Activated naive CD8-positive, alpha-beta T cell treated with anti-CD3 and anti-CD28 coated beads, Interleukin-2, amount 10 ng/mL, durations not matched to agents 7 days and 5 days (primary cell): ENCODE measurements at places on chromosomes 1 and 21. TPM values are rescaled to one million over a fixed set of nuclear protein-coding genes. Genes with fewer than 3 reads are reported as not detected.

The OPTC gene
- not detected for total RNA-seq

The SLC66A1 gene
- total RNA-seq, result 9.2 TPM

DNA sequence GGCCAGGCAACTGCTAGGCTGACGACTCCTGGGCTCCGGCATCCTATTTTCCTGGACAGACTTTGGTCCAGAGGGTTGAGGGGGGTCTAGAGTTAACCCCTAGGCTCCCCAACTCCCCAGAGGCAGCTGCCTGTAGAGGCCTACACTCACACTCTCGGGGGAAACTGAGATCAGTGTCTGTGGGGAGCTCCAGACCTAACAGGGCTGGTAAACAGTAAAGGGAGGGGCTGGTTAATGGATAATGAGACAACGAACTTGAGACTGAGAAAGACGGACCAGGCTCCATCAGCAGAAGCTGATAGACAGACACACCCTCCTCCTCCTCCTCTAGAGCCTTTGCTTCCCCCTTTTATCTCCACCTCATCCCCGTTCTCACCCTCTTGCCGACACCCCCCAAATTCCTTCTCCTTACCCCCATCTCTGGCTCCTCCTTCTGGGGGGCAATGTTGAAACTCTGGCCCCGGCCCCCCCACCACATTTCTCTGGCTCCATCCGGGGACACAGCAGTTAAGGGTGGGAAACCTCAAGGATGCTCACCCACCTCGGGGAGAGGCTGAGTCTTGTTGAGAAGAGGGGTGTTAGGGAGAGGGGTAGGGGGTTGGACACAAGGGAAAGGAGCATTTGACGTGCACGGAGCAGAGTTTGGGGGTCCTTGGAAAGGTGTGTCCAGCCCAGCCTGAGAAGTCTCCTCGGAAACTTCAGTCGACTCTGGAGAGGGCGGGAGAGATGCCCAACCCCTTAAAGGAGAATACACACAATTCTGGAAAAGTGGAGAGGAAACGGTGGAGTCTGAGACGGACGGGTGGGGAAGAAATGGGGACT lies at the start of gene MTMR11:
MTMR11 (minus strand) TSS at position 710 of the 822 bp plus-strand sequence; CDS start at position 478, 232 bp downstream.
- no peak for DNase-seq
- H3K4me1 ChIP-seq, result peaks cover 28% of the 10 kb centered on the region
- peak within 1 kb of the TSS; percentile 66 for H3K27ac ChIP-seq
- peak within 1 kb of the TSS; percentile 44 for H3K4me3 ChIP-seq
- no peaks in the 10 kb centered on the region for H3K27me3 ChIP-seq

GRCh38 chr21:16192902-16193301 lies 463.1 kb downstream of the USP25 start:
- H3K27ac ChIP-seq, result no peak overlapping the region
- H3K4me3 ChIP-seq, result no peak overlapping the region
- peaks cover 15% of the 10 kb centered on the region for H3K27me3 ChIP-seq
- peaks cover 2% of the 10 kb centered on the region for H3K4me1 ChIP-seq
- no peak for DNase-seq
- H3K36me3 ChIP-seq, result no peaks in the 10 kb centered on the region

The PPFIA4 gene
- total RNA-seq, result 48.5 TPM

DNA sequence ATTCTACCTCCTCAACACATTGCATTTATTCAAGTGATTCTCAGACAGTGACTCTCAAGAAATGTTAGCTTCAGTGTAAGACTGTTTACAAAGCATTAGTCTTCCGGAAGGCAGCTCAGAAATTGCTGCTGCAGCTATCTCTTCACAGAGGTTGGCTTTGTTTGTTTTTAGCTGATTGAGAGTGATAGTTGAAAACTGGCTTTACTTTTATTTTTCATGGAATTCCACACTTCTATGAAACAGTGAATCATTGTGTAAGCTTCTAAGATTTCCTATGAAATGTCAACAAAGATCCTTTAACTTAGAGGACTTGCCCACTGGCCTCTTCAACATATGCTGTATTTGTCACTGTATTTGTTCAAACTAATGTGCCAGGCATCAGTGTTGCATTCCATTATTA lies 121.3 kb downstream of the TNNI3K start:
- no peak for DNase-seq
- H3K36me3 ChIP-seq, result no peaks in the 10 kb centered on the region

The B3GALT5 gene
- not detected for total RNA-seq

The C1orf115 gene
- total RNA-seq, result 0.28 TPM

The LMOD1 gene
- not detected for total RNA-seq

- peaks cover 13% of the 10 kb centered on the region for H3K36me3 ChIP-seq
- no peaks in the 10 kb centered on the region for H3K4me1 ChIP-seq
- H3K4me3 ChIP-seq, result no peak overlapping the region
- no peak overlapping the region for H3K27ac ChIP-seq
- H3K27me3 ChIP-seq, result no peaks in the 10 kb centered on the region
These were observed 216.1 kb downstream of the RPS6KC1 start for GRCh38 chr1:213266983-213267772.

DNA sequence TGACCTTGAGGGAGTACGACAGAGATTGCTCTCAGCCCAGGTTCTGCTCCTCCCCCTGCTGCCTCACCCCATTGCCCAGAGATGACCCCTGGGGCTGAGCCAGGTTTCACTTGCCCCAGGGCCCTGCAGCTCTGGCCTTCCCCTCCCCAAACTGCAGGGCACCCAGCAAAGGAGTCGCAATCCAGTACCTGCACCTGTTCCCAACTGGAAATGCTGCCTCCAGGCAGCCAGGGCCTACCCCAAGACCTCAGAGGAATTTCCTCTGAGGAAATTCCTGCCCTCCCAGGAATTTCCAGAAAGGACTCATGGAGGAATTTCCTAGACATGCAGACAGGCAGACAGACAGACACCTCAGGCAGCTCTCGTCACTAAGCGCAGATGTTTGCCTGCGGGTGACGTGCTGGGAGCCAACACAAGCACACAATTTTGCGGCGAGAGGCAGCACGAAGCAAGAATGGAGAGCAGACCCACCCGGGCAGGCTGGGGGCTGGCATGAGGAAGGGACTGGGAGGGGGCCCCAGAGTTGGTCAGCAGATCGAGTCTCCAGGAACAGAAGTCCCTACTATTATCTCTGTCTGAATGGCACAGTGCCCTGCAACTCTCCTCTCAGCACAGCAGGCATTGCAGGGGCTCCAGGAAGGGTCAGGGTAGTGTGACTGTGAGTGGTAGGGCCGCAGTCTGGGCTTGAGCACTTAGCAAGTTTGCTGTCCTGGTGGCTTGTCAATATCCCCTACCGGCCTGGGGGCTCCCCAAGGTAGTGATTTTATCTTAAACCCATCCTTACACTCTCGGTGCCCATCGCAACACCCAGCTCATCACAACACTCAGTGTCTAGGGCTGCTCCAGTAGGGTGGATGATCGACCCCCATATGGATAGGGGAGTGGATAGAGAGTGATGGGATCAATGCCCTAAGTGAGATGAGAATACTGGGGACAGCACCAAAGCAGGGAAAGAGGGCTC lies 2.9 kb upstream of the EFNA1 start:
- peaks cover 51% of the 10 kb centered on the region for H3K27me3 ChIP-seq
- no peak overlapping the region for H3K27ac ChIP-seq
- H3K36me3 ChIP-seq, result no peaks in the 10 kb centered on the region
- no peak for DNase-seq
- peaks cover 22% of the 10 kb centered on the region for H3K4me1 ChIP-seq
- H3K4me3 ChIP-seq, result peak overlapping the region; percentile 4

GRCh38 chr1:23483321-23484252 lies at the start of gene ASAP3:
TSS of gene ASAP3 (minus strand) at chr1:23484179. CDS start at chr1:23484133, 46 bp downstream.
- H3K4me3 ChIP-seq, result peak within 1 kb of the TSS; percentile 93
- no peak for DNase-seq
- peaks cover 66% of the 10 kb centered on the region for H3K27me3 ChIP-seq
- H3K27ac ChIP-seq, result peak within 1 kb of the TSS; percentile 81
- peaks cover 14% of the 10 kb centered on the region for H3K4me1 ChIP-seq

DNA sequence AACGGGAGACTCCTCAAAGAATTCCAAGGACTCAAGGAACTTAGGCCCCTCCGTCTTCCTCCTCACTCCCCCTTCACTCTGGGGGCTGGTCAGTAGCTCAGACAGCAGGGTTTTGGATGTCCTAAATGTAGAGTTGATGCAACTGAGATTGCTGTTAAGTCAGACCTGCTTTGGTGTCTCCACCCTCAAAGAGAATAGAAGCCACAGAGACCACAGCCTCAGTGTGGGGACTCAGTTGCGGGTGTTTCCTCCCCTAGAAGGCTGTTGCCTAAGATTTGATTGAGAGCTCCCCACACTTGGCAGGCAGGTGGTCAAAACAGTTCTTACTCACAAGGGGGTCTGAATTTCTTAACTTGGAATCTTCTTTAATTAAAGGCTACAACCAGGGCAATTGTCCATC lies 7.6 kb downstream of the MAN1C1 start:
- H3K27me3 ChIP-seq, result no peaks in the 10 kb centered on the region
- peak overlapping the region; percentile 58 for H3K4me3 ChIP-seq
- H3K36me3 ChIP-seq, result peaks cover 40% of the 10 kb centered on the region
- H3K27ac ChIP-seq, result peak overlapping the region; percentile 52

The TEKT2 gene
- total RNA-seq, result not detected

The RHD gene
- total RNA-seq, result not detected

- peaks cover 52% of the 10 kb centered on the region for H3K36me3 ChIP-seq
- no peaks in the 10 kb centered on the region for H3K27me3 ChIP-seq
- H3K4me1 ChIP-seq, result peaks cover 63% of the 10 kb centered on the region
- no peak for DNase-seq
- H3K4me3 ChIP-seq, result peak overlapping the region; percentile 80
These were observed 18.8 kb upstream of the PWP2 start for GRCh38 chr21:44088401-44088780.

The MIXL1 gene
- total RNA-seq, result not detected

DNA sequence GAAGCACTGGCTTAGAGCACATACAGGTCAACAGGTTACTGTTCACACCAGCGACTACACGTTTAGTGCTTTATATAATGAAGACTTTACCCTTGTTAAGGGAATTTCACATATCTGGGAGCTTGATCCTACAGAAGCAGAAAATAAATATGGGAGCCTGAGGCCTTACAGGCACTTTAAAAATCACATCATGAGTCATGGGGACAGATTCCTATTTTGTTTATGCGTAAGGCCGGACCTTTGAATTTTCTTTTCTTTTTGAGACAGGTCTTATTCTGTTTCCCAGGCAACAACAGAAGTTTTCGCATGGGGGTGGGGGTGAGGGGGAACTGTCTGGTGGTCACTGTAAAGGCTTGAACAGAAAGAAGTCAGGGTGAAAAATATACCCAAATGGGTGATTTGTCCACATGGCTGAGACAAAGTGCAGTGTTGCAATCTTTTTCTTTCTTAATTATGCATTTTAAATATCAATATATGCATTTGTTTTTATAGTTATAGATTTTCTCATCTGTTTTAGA lies 276.7 kb downstream of the KCNH1 start:
- no peak overlapping the region for H3K27ac ChIP-seq
- no peaks in the 10 kb centered on the region for H3K4me1 ChIP-seq
- no peak overlapping the region for H3K4me3 ChIP-seq
- H3K27me3 ChIP-seq, result peaks cover 2% of the 10 kb centered on the region
- no peak for DNase-seq

DNA sequence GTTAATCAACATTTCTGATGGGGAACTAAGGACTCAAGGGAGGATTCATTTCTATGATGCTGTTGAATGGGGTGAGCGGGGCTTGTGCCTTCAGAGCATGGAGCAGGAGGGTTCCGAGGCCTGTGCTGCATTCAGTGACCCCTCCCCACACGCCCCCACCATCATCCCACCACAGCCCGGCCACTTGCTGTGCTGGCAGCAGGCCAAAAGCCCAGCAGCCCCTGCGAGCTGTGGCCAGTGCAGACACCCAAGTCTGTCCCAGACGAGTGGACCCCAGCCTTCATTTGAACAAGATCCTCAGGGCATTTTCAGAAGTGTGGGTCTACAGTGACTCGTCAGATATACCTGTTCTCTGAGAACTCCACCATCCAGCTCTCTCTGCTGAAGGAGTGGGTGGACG lies 242.0 kb downstream of the GRIK3 start:
- no peak overlapping the region for H3K4me3 ChIP-seq
- H3K4me1 ChIP-seq, result no peaks in the 10 kb centered on the region
- no peak for DNase-seq

GRCh38 chr21:22754746-22755145 lies 1756.5 kb downstream of the NCAM2 start:
- no peak for DNase-seq
- no peaks in the 10 kb centered on the region for H3K4me1 ChIP-seq
- no peak overlapping the region for H3K4me3 ChIP-seq

The IGFN1 gene
- not detected for total RNA-seq

- H3K27me3 ChIP-seq, result no peaks in the 10 kb centered on the region
- H3K36me3 ChIP-seq, result no peaks in the 10 kb centered on the region
- no peak overlapping the region for H3K4me3 ChIP-seq
- H3K4me1 ChIP-seq, result peaks cover 11% of the 10 kb centered on the region
- DNase-seq, result no peak
These were observed 279.1 kb upstream of the C1orf105 start for GRCh38 chr1:172141341-172141881.

The DMRTA2 gene
- total RNA-seq, result not detected

DNA sequence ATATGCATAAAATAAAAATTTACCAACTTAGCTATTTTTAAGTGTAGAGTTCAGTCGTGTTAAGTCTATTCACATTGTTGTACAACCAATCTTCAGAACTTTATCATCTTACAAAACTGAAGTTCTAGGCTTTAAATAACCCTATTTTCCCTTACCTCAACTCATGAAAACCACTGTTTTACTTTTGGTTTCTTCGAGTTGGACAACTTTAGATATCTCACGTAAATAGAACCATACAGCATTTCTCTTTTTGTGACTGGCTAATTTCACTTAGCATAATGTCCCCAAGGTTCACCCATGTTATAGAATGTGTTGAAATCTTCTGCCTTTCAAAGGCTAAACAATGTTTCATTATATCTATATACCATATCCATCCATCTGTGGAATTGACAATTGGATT lies 819.0 kb upstream of the ADGRL4 start:
- H3K4me3 ChIP-seq, result no peak overlapping the region
- no peak overlapping the region for H3K27ac ChIP-seq
- DNase-seq, result no peak
- H3K27me3 ChIP-seq, result no peaks in the 10 kb centered on the region

DNA sequence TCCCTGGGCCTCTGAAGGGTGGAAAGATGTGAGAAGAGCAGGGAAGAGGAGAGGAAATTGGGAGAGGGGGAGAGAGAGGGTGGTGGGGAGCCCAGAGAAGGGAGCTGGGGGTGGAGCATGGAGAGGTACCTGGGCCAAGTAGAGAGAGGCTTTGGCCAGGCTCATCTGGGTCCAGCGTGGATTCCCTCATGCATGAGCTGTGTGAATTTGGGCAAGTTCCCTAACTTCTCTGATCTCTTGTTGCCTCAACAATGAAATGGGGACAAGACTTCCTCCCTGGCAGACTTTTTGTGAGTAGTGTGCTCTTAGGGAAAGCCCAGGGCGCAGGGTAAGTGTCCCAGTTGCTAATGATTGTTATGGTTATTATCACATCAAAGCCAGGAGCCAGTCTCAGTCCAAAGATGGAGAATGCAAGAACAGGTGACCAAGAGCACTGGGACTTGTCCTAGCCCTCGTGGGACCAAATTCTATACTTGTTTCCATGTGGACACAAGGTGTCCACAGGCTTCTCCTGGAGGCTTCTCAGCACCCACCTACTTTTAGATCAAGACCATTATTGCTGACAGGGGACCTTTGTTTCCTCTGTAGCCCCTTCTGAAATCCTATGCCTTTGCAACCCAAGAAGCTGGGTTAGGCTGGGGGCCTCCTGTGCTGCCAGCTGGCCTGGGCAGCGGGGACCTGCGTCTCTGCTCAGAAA lies 13.9 kb downstream of the IL6R start:
- peak overlapping the region; percentile 61 for H3K27ac ChIP-seq
- H3K4me3 ChIP-seq, result peak overlapping the region; percentile 15
- DNase-seq, result no peak
- no peaks in the 10 kb centered on the region for H3K36me3 ChIP-seq

The AJAP1 gene
- not detected for total RNA-seq

The TSPEAR gene
- total RNA-seq, result not detected
